CD4-positive, alpha-beta T cell treated with Interleukin-2 at 100 ng/mL for 4 hours (primary cell): ENCODE measurements at places on chromosomes 13 and 19.
A peak's percentile ranks its signal among the peaks of the same experiment; 100 is the strongest.

GRCh38 chr19:55092423-55093318 is 17.0 kb downstream of the EPS8L1 start:
- DNase-seq, result no peak

- DNase-seq, result no peak
These were observed 2.4 kb upstream of the SPIB start for GRCh38 chr19:50416034-50416977.

DNA sequence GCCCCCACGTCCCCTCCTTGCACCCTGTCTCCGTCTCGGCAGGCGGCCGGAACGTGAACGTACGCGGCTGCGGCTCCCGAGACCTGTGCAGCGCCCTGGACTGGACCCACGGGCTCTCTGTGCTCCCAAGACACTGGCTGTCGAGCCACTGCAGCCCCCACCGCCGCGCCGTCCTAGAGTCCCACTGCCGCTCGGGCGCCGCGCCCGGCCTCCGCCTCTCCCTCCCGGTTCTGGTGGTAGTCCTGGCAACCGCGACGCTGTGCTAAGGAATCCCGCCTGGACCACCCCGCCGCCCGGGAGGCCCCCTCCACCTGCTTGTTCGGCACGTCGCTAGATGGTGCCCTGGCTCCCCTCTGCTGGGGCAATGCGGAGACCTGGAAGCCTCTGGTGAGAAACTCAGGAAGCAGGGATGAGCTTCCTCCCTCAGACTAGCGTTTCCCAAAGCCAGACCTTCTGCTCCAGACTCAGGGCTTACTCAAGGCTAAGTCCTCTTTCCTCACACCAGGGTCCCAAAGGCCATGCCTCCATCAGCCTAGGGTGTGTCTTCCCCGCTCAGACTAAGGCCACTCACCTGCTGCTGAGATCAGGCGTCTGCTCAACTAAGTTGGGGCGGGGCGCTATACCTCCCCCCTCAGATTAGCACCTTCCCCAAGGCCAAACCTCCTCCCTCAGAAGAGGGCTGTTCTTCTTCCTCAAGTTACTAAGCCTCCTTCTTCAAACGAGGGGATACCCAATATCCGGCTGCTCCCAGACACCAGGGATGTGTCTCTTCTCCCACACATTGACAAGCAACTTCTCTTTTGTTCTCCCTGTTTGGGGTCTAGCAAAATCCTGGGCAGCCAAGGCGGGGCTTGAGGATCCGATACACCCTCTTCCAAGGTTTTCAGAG is 16.1 kb upstream of the IRGC start:
- no peak for DNase-seq

DNA sequence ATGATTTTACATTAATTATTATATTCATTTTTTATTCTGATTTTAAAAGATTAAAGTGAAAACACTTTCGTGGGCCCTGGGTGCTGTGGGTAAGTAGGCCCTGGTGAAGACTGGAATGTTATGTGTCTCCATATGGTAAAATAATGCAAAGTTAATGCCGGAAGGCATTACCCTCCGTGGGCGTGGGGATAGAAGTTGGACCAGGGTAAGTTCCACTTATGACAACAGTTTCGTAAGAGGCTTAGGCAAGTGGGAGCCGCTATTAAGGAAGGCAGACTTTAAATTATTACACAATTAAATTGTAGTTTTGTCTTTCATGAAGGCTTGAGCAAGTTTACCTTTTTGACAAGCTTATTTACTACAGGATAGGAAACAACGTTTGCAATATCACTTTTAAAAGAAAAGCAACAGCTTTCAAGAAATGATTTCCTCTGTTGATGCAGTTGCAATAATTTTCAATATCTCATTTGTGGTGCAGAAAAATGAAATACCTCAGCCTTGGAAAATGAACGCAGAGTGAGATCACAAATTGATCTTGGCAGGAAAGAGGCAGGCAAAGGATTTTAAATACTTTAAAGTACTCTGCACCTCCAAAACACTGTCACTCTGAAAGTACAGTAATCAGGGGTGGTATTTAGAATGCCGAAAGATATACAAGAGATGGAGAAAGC is 310.6 kb downstream of the DCT start:
- DNase-seq, result no peak

- DNase-seq, result no peak
These were observed 27.7 kb upstream of the MBNL2 start for GRCh38 chr13:97194479-97194878.

GRCh38 chr19:40510526-40511115 is 43.8 kb downstream of the SPTBN4 start:
- no peak for DNase-seq

- DNase-seq, result no peak
These were observed 901.7 kb downstream of the DIAPH3 start for GRCh38 chr13:59261928-59262488.

- DNase-seq, result no peak
These were observed 29.8 kb upstream of the SPACA7 start for GRCh38 chr13:112346173-112346898.

GRCh38 chr19:18122860-18123795 is 25.6 kb downstream of the MAST3 start:
- no peak for DNase-seq

DNA sequence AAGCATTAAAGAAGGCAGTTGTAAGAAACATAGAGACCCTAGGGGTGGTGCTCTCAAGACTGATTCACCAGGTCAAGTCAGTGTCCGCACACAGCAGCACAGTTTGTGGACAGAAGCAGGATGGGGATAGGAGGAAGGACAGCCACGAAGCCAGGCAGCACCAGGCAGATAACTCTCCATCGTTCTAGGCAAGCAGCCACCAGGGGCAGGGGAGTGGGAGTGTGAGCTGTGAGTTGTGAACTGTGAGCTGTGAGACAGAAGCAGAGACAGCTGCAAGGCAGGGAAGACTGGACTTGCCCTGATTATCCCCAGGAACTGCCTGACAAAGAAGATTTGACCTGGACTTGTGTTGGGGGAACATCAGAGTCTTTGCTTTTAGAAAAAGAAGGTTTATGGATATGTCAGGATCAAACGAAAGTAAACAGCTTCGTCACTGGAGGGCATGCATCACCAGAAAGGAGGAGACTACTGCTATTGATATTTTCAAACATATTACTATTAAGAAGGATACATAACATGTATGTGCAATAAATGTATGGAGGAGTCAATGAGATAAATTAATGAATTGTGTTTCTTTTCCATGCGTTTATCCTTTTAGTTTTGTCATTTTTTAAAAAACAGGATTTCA is 286.1 kb downstream of the IRS2 start:
- no peak for DNase-seq

GRCh38 chr13:87680298-87680697 is 9.1 kb downstream of the SLITRK5 start:
- no peak for DNase-seq

DNA sequence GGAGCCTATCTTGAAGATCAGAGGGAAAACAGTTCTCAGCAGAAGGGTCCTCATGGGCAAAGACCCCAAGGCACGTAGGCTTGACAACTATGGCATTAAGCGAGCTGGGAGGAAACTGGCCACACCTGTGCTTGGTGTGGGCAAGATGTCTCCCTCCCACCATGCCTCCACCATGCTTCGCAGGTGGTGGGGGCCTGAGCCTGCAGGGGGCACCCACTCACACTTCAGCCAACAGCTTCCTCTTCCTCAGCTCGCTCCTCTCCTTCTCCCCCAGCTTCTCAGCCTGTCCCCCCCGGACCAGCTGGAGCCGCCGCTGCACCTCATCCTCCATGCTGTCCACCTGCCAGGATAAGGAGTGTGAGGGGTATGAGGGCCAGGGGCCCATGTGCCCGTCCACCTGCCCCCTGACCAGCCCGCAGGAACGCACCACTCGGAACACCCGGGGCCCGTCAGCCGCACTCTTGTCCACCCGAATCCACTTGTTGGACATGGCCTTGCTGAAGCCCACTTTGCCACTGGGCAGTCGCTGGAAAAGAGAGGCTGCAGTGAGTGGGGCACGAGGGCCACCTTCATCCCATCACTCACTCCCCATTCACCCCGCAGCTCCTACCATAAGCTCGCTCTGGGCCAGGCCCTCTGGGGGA is 3.4 kb downstream of the FARSA start:
- no peak for DNase-seq

DNA sequence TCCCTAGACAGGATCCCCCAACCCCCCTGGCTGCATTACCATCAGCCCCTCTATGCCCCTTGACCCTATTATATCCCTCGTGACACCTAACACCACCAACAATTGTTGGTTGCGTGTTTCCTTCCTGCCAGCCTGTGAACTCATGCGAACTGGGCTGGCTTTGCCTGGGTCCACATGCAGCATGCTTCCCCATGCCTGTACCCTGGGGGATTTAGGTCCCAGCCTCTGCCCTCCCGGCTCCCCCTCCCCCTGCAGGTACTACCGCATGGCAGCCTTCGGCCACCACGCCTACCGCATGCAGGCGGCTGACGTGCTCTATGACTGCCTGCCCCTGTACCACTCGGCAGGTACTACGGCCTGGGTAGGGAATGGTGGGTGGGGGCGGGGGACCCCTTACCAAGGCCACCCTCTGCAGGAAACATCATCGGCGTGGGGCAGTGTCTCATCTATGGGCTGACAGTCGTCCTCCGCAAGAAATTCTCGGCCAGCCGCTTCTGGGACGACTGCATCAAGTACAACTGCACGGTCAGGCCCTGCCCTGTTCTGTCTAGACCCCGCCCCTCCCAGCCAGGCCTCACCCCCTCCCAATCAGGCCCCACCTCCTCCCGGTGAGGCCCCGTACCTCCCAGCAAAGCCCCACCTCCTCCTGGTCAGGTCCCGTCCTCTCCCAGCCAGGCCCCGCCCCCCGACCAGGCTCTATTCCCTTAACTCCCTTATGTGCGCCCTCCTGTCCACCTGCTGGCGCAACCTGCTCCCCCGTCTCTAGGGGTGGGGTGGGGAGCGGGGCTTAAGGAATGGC is 18.5 kb downstream of the SLC27A1 start:
- DNase-seq, result peak; percentile 79

DNA sequence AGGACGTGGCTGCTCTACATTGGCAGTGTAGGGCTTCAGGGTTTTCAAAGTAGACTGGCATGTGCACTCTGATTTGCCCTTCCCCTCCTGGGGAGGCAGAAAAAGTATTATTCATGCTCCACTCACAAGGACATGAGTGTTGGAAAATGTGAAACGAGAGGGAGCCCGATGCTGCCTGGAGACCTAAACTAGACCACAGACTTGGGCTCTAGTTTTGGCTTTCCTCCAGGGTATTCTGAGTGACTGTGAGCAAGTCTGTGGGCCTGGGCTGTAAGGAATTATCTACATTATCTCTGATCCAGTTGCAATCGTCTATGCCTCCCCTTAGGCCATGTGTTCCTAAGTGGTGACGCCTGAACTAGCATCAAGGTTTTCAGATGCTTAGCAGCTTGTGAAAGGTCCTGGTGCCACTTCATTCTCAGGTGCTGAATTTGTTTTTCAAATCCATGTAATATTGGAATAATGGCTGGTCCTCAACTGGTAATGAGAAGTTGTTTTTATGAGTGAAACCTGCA is 55.0 kb downstream of the MRPL57 start:
- DNase-seq, result no peak

DNA sequence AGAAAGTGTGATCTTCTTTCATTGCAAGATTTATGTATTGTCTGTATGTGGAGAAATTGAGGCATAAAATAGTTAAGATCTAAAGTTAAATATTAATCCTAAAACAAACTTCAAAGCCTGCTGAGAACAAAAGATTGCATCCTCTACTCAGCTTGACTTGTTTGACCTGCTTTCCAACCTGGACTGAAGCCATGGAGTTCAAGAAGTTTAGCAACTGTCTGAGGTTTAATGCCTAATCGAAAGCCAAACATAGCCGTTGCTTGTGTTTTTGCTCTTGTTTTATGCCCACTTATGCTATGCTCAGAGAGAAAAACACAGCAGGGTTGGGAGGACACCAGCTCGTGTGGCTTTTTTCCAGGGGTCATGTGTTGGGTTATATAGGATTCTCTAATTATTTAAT is 135.6 kb downstream of the NUFIP1 start:
- no peak for DNase-seq

DNA sequence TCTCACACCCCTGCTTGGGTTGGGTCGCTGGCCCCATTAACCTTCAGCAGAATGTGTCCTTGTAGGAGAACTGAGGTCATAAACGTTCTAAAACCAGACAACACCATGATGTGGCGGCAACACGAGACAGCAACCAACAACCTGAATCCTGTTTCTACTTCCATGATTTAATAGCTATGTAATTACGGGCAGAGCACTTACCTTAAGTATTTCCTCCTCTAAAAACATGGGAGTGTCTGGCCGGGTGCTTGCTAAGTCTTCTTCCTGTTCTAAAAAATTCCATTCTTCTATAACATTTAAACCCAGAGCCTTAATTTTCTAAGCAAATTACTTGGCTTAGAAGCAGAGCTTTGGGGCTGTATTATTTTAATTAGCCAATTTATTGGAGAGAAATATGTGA is 33.5 kb upstream of the IRS2 start:
- DNase-seq, result no peak

- DNase-seq, result no peak
These were observed 9.6 kb upstream of the KCNN1 start for GRCh38 chr19:17957149-17957849.

GRCh38 chr13:109315481-109315880 is 470.9 kb downstream of the IRS2 start:
- DNase-seq, result no peak

DNA sequence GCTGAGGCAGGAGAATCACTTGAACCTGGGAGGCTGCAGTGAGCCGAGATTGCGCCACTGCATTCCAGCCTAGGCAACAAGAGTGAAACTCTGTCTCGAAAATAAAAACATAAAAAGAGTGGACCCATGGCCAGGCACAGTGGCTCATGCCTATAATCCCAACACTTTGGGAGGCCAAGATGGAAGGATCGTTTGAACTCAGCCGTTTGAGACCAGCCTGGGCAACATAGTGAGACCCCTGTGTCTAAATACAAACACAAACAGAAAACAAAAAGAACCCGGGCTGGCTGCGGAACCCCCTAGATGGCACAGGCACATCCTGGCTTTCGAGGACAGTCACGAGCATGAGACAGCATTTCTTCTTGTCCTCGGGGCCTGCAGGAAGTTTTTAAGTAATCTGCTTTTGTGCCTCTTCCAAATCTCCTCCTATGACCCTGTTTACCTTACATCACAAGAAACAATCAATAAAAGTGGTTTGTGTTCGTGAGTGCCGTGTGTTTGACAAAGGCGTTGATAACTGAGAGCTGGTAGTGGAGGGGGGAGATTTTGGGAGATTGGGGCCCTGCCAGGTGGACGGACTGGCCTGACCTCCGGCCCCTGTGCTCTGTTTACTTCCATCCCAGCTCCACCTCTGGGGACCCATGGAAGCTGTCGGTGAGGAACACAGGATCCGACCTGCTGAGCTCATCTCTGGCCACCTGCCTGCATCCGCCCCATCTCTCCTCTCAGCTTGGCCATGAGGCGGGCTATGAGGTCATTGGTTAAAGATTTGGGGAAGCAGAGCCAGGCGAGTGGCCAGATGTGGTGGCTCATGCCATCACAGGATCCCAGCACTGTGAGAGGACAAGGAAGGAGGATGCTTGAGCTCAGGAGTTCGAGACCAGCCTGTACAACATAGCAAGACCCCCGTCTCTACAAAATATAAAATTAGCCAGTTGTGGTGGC is 5.9 kb upstream of the GDF15 start:
- DNase-seq, result no peak

GRCh38 chr13:71169180-71169579 is 697.8 kb downstream of the DACH1 start:
- DNase-seq, result no peak
